ENCODE measurements at places on chromosomes 4 and X.
A peak's percentile ranks its signal among the peaks of the same experiment; 100 is the strongest.

GRCh38 chr4:165464813-165465381, 86.1 kb downstream of the CPE start:
- peak; percentile 23 for DNase-seq

DNA sequence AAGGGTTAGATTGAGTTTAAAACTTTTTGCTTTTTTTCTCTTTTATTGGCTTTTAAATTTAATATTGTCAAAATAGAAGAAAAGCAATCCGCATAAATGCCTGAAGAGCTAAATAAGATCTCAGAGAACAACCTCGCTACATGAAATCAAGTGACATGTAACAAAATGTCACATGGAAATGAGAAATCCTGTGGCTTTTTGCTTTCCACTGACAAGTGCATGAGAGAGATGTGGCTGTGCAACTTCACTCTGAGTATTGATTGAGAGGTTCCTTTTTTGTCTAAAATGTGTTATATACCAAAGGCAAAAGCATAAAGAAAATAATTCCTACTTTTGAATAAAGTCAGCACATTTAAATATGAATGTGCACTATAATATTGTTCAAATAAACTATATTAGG, 263.5 kb downstream of the MAPK10 start:
- DNase-seq, result no peak

- no peak for DNase-seq
Measured at GRCh38 chr4:4391866-4392265, 5.0 kb downstream of the NSG1 start.

DNA sequence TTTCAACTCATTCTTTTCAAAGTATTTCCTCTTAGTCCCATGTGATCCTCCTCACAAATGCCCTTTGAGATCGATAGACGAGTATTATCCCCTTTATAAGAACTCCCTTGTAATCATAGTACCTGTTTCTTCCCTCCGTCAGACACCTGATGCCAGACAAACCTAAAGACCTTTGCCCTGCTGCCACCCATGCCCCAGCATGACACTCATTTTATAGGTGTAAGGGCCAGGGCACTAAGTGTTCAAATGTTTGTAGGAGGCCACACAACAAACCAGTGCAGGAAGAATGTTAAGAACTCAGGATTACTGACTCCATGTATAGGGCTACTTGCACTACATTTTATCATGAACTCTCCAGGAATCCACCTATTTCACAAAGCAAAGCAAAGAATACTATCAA, 115.6 kb upstream of the DIAPH2 start:
- DNase-seq, result no peak

GRCh38 chrX:15269618-15270521, at the start of gene ASB9:
Gene ASB9, minus strand, starts transcription at chrX:15270083. Its CDS starts 209 bp downstream, at chrX:15269874.
- no peak for DNase-seq

DNA sequence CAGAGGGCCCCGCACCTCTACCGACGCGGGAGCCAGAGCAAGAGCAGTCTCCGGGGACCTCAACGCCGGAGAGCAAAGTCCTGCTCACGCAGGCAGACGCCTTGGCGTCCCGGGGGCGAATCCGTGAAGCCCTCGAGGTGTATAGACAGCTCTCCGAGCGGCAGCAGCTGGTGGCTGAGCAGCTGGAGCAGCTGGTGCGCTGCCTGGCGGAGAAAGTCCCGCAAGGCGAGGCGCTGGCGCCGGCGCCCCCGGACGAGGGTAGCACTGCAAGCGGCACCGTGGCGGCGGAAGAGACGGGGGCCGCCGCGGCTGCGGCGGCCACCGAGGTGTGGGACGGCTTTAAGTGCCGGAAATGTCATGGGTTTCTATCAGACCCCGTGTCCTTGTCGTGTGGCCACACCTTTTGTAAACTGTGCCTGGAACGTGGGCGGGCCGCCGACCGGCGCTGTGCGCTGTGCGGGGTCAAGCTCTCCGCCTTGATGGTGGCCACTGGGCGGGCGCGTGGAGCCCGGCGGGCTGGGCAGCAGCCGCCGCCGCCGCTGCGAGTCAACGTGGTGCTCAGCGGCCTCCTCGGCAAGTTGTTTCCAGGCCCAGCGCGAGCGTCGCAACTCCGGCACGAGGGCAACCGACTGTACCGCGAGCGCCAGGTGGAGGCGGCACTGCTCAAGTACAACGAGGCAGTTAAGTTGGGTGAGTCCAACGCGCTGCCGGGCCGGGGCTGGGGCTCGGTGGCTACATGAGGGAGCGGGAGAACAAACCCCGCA, 672 bp downstream of the LONRF3 start:
- DNase-seq, result peak; percentile 38

- no peak for DNase-seq
Measured at GRCh38 chrX:77668391-77669237, 117.4 kb downstream of the ATRX start.

- no peak for DNase-seq
Measured at GRCh38 chr4:106647451-106647850, 278.9 kb upstream of the GIMD1 start.

DNA sequence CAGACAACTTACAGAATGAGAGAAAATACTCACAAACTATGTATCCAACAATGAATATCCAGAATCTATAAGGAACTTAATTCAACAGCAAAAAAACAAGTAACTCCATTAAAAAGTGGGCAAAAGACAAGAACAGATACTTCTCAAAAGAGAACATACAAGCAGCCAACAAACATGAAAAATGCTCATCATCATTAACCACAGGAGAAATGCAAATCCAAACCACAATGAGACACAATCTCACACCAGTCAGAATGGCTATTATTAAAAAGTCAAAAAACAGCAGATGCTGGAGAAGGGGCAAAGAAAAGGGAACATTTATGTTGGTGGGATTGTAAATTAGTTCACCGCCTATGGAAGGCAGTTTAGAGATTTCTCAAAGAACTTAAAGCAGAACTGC, 150.3 kb downstream of the FGF16 start:
- no peak for DNase-seq

DNA sequence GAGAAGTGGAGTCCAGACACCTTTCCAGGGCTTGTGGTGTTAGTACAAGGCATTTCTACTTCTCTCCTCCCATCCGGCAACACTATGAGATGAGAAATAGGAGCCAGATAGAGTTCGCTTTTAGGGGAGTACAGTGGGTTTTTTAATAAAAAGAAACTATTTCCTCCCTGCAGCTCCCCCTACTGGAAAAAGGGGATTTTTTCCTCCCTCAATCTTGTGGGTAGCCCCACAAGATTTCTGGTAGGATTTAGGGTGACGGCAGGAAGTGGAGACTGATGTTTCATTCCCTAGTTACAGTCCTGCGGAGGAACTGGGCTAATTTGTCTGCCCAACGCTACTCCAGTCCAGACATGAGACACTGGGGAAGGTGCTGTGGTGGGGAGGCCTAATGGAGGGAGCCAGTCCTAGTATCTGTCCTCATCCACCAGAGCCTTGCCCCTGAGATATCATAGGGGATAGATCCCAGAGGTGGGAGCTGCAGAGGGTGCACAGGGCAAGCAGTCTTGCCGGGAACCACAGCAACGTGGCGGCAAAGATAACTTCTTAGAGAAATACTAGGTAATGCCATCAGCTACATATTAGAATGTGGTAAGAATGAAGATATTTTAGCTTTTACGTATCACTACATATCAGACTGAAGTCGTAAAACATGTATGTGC, 45.5 kb upstream of the PRKG2 start:
- DNase-seq, result no peak

DNA sequence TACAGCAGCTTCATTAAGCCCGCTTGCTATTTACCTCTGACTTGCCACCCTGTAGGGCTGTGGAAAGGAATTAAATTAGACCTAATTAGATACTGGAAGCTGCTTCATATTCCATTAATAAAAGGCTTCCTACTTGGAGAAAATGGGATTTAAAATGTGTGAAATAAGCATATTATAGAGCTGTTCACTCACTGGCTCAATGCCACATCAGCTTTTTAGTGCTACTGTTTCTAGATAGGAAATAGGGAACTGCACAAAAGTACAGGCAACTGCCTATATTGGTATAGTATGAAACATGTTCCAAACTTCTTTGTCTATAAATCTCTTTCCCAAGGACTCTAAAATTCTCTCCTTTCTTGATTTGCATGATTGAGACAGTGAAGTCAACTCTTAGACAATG, 407.9 kb upstream of the AADAT start:
- no peak for DNase-seq

GRCh38 chrX:122586831-122587230, 597.2 kb upstream of the GRIA3 start:
- no peak for DNase-seq

- DNase-seq, result no peak
Measured at GRCh38 chrX:44675362-44676024, 132.8 kb upstream of the FUNDC1 start.

DNA sequence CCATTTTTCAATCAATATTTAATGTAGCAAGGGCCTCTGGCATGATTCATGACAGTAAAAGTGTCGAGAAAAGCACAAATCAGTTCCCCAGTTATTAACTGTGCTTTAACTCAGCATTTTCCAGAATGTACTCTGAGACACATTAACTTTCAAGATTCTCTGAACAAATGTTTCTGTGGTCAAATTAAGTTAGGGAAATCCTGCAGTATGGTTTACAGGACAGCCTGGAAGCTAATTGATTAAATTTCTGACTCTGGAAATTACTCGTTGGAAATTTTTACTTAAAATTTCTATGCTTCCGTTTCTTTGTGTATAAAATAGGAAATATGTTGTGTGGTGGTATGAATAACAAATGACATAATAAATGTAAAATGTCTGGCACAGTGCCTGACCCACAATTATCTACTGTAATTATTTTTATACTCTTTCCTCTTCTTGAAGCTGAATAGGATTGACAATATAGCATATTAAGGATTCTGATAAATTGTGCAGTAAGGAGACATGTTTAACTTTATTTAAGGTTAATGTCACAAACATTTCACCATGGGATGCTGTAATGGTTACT, 33.7 kb downstream of the STK32B start:
- no peak for DNase-seq

GRCh38 chrX:74924449-74925224, 615 bp downstream of the NEXMIF start:
- DNase-seq, result peak; percentile 29

DNA sequence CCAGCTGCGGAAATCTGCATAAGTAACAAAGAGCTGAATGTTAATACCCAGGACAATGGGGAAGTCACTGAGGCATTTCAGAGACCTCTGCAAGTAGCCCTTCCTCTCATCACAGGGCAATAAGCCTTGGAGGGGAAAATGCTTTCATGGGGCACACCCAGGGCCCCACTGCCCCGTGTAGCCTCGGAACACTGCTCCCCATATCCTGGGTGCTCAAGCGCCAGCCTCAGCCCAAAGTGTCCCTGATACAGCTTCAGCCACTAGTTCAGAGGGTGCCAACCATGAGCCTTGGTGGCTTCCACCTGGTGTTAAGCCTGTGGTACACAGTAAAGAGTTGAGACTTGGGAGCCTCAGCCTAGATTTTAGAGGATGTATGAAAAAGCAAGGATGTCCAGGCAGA, 402.8 kb upstream of the CXorf51A start:
- DNase-seq, result no peak

DNA sequence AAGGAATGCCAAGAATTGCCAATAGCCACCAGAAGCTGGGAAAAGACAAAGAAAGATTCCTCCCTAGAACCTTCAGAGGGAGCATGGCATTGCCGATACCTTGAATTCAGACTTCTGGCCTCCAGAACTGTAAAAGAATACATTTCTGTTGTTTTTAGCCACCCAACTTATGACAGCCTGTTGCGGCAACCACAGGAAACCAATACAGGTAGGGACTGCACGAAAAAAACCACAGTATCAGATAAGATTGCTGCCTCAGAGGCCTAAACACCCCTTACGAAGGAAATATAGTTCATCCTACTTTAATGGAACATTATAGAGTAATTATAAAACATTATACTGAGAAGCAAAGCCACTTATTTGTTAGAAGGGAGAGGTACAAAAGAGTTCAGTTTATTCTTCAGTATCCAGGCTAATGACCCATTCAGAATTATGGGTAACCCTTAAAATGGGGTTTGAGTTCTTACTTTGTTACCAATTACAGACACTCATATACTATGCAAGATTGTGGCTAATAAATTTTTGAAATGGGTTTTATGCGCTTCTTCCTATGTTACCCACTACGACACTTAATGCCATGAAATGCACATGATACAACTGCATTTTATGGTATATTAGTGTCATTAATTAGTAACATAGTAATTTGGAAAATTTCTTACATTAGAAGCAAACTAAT, 37.4 kb upstream of the SMIM10L2A start:
- peak; percentile 68 for DNase-seq

DNA sequence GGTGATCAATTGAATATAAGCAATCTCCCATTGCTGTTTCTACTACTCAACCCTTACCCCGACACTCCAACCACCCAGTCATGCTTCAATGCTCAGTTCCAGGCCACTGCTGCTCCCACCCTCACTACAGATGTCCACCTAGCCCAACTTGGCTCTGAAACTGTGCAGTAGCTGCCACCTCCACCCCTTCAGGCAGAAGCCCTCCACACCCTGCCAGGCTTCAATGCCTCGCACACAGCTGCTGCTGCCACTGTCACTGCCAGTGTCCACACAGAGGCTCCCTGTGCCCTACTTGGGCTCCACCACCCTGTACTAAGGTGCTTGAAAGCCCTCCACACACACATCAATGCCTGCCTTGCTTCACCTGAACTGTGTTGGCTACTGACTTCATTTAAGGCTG, 34.6 kb downstream of the LAMTOR3 start:
- DNase-seq, result no peak

DNA sequence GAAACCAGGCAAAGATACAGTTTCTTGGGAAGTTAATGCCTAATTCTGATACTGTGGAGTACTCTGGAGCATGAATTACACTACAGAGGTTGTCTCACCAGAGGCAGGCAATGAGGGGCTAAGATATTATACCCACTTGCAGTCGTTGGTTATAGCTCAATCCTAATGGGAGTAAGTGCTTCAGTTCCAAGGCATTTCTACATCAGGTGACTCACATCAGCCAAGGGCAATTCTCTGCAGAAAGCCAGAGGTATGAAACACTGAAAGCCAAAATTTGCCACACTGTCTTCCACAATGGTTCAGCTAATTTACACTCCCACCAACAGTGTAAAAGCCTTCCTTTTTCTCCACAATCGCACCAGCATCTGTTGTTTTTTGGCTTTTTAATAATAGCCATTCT, 174.0 kb upstream of the IL15 start:
- DNase-seq, result no peak

DNA sequence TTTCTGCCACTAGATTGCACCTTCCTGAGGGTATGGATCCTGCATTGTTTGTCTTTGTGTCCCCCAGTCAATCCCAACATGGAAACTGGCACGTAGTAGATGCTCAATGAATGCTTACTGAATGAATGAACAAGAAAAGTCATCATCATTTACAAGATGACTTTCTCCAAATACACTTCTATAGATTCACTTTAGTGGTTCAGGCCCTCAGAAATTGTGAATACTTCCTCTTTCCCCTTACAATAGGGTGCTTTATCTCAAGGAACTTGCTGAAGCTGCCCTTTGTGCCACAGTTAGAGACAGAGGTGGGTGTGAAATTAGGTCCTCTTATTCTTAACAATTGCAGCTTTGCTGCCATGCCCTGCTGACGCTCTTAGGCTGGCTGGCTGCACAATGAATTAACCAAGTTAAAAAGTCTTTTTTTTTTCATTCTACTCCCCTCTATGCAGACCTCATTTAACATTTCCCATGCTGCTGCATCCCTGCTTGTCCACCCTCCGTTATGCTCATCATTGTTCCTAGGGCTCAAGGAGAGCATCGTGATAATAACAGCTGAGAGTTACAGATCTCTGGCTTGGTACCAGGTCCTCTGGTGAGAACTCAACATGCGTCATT, 108.0 kb upstream of the ZNF518B start:
- DNase-seq, result no peak
